ENCODE measurements at places on chromosomes 7 and 10.
A peak's percentile ranks its signal among the peaks of the same experiment; 100 is the strongest.

GRCh38 chr7:147858421-147858820 is 732.1 kb upstream of the C7orf33 start:
- no peak for DNase-seq

GRCh38 chr7:73977619-73978618 is 50.1 kb upstream of the ELN start:
- no peak for DNase-seq

GRCh38 chr7:52355053-52355452 is 680.4 kb upstream of the POM121L12 start:
- no peak for DNase-seq

DNA sequence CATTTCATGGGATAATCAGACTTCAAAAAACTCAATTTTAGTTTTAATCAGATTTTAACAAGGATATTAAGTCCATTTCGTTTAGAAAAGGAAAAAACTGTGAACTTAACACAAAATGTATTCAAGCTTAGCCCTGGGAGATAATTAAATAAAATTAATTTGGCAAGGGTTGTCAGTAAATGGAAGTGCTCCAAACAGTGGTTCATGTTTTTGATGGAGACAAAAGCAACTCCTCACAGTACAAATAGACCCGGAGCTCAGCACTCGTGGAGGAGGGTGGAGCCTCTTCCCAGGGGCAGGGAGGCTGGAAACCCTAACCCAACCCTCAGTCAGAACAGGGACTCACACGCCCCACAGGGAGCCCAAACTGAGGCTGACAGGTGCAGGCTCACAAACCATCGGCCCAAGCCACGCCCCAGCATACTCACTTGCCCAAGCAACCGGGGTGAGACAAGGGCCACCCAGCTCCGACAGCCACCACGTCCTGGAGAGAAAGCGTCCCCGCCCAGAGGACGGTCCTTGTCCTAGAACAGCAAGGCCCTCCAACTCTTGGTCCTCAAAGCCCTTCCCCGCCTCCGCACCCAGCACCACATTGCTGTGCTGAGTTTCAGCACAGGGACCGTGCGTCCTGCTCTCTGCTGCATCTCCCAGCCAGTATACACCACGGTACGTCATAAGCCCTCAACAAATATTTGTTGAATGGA is 39.8 kb downstream of the MAD1L1 start:
- no peak for DNase-seq

GRCh38 chr10:132845780-132846595 is 60.0 kb upstream of the NKX6-2 start:
- no peak for DNase-seq

GRCh38 chr10:28975891-28976531 is 298.7 kb downstream of the BAMBI start:
- no peak for DNase-seq

DNA sequence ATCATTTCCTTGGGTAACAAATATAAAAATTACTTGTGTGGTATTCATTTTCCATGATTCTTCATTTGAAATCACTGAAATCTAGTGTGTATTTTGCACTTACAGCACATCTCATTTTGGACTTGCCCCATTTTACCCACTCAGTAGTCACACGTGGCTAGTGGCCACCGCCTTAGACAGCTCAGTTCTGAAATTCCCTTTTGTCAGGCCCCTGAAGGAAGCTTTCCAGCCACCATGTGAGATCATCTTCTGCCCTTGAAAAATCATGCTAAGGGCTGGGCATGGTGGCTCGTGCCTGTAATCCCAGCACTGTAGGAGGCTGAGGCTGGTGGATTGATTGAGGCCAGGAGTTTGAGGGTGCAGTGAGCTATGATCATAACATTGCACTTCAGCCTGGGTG is 79.3 kb downstream of the PLXDC2 start:
- no peak for DNase-seq

DNA sequence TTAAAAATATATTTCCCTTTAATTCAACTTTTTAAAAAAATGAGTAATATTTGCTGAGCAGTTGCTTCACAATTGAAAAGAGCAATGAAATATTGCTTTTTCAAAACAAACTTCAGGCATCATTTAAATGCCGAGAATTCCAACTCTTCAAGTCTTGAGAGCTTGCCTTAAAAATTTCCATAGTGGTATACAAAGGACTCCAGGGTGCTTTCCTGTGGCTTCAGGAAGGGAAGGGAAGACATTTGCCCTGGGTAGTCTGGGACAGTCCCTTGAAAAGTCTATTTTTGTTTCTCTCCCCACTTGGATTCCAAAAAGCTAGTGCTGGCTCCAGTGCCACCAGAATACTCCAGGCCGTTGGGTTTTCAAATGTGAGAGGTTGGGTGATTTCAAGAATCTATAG is 71.7 kb downstream of the HYCC1 start:
- no peak for DNase-seq

GRCh38 chr7:17131060-17131345 is 167.4 kb upstream of the AHR start:
- no peak for DNase-seq

DNA sequence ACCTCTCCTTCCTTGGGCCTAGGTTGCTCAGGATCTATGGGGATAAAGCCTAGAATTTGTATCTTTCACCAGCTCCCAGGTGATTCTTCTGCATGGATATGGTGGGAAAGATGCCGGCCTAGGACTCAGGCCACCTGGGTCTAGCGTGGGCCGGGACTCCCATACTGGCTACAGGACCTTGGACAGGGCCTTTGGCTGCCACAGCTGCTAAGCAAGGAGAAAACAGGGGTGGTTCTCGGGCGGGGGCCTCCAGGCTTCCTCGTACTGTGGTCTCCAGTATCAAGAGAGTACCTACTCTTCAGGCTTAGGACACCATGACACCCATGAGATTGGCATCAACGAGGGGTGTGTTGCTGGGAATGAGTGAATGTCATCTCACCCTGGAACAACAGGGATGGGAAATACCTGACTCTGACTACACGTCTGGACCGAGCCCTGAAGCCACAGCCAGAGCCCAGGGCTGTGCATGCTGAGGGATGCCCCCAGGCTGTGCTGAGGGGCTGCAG is 120.3 kb upstream of the ADAM12 start:
- no peak for DNase-seq

DNA sequence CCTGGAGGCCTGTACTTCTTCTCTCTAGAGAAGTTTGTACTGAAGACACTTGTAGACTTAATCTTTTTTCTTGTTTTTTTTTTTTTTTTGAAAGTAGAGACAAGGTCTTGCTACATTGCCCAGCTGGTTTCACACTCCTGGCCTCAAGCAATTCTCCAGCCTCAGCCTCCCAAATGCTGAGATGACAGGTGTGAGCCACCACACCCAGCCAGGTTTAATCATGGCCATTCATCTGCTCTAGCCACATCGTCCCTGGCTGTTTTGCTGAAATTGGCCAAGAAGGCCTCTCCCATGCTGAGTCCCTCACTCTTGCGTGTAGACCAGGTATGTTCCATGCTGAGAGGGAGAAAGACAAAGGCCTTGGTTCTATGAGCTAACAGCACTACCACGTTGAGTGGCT is 176.2 kb downstream of the JCAD start:
- no peak for DNase-seq

DNA sequence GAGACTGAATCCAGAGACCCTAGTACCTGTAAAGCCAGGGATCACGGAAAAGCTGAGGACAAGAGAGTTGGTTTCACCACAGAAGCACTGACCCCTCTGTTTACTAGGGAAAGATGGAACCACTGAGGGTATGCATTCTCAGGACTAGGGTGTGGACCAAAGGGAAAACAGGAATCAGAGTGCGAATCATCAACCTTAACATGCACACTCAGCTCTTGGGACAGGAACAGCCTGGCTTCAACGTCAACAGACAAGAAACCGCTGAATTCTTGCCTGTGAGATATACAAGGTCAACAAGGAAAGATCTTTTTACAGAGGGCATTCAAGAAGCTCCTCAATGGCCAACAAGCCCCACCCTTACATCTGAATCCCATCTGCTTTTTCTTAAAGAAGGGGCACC is 14.9 kb downstream of the TNRC18 start:
- DNase-seq = no peak

DNA sequence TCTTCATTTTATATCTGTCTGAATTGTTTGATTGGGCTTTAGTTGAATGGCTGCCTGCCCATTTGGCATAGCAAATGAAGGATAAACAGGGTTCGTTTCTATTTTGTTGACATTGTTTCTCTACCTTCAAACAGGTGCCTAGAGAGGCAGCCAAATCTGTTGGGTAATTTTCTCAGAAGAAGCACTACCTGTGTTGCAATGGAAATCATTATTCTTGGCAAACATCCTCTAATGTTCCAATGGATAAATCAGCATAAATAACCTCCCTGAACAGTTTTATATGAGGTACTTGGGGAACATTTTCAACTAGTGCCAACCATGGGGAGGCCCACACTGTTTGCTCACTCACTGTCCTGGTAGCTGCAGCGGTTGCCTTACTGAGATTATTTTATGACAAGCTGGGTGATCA is 64.4 kb upstream of the PLPP4 start:
- no peak for DNase-seq

DNA sequence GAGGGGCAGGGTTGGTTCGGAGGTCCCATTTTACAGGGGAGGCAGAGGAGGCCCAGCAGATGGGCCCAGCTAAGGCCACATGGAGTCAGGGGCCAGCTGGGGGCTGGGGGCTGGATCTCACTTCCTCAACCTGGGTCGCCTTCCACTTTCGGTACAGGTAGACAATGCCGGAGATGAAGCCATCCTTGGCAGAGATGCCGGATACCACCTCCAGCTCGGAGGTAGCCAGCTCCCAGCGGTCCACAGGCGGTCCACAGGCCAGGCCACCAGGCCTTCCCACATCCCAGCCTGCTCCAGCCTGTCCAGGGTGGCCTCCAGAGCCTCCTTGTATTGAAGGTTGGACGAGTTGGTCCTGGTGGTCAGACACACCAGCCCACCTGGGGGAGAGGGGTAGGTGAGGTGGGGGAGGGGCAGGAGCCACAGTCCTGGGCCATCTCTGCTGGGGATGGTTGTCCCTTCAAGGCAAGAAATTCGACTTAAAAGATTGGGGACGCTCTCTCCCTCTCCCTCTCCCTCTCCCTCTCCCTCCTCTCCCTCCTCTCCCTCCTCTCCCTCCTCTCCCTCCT is 3.9 kb downstream of the CLDN4 start:
- no peak for DNase-seq

GRCh38 chr7:122520971-122521555 is 177.9 kb downstream of the RNF133 start:
- DNase-seq = no peak

DNA sequence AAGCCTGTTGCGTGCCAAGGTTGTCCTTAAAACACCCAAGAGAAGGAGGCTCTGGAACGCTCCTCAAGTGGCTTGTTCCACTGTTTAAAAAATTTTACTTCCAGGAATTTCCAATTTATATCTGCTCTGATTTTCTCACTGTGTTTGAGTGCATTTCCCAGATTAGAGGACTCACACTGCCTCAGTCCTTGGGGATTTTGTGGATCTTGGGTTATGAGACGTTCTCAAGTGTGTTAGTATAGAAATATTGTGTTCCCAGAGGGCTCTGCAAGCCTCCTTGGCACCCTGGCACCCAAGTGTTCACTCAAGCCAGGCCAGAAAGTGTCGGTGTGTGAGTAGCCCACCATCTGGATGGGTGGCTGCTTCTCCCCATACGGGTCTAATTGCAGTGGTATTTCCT is 192.2 kb downstream of the SNX10 start:
- DNase-seq = no peak

GRCh38 chr10:44978570-44979280 is at the start of gene DEPP1:
TSS of gene DEPP1 (minus strand) at chr10:44978809. CDS start at chr10:44978030, 779 bp downstream.
- DNase-seq = peak; percentile 90

DNA sequence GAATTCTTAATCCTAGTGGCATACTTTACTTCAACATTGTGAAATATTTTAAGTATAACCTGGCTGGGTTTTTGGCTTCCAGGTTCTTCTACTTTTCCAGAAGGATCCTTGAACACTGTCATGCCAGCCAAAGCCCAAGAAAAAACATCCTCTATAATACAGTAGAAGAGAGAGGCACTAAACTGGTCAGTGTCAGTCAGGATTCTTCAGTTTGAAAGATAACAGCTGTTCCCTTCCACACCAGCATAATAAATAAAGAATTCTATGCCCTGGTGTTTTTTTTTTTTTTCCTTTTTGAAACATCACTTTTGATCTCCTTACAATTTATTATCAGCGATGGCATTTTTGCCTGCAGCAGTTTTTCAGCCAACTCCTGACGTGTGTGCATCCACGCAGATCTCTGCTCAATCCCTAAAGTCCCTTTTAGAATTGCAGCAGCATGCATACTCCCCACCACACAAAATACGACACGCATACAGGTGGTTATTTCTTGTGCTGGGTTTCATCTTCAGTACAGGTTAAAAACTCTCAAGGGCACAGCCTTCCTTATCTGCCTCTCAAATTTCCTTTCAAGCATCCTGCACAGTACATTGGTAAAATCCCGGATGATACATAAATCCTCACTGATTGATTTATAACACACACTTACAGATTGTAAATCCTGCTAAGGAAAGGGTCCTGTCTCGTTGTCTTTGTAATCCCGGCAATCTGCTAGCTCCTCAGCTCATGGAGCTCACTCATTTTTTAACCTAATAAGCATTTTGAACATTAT is 100.2 kb downstream of the TPK1 start:
- DNase-seq = no peak

DNA sequence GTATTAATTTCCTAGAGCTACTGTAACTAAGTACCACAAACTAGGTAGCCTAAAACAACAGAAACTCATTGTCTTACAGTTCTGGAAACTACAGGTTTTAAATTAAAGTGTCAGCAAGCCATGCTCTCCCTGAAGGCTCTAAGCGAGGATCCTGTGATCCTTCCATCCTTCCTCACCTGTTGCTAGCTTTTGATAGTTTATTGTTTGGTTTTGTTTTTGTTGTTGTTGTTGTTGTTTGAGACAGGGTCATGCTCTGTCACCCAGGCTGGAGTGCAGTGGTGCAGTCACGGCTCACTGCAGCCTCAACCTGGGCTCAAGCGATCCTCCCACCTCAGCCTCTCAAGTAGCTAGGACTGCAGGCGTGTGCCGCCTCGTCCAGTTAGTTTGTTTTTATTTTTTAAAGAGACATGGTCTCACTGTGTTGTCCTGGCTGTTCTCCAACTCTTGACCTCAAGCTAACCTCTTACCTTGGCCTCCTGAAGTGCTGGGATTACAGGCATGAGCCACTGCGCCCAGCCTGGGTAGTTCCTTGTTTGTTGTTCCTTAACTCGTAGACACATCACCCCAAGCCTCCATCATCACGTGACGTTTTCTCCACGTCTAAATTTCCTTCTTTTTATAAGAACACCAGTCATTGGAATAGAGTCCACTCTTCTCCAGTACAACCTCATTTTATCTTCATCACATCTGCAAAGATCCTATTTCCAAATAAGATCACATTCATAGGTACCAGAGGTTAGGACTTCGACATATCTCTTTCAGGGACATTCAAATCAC is 109.1 kb downstream of the AKR1D1 start:
- DNase-seq = no peak

GRCh38 chr10:61612009-61612408 is 50.7 kb upstream of the CABCOCO1 start:
- no peak for DNase-seq

DNA sequence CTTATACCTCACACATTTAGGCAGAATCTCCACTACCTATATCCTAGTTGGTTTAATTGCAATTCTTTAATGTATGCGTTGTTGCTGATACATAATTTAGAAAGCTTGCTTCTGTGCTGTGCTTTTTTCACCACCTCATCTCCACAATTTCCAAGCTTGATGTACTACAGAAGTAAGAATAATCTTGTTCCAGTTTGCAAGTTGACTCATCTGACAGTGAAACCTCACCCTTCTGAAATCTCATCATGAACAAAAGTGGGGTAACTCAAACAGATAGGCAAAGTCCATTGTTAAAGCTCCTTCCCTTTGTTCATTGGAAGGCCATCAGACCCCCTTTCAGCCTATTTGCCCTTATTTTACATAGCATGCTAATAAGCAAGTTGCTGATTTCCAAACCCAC is 13.6 kb downstream of the EIF4EBP2 start:
- DNase-seq = no peak

All from lung microvascular endothelial cell (primary cell).